ENCODE measurements at places on chromosomes 6 and 20.
A peak's percentile ranks its signal among the peaks of the same experiment; 100 is the strongest.

- H3K4me3 ChIP-seq, result no peak overlapping the region
- no peak overlapping the region for H3K27ac ChIP-seq
- no peaks in the 10 kb centered on the region for H3K36me3 ChIP-seq
- no peak for ATAC-seq
- no peaks in the 10 kb centered on the region for H3K4me1 ChIP-seq
- no peaks in the 10 kb centered on the region for H3K27me3 ChIP-seq
These were observed 41.5 kb downstream of the PLCB4 start for GRCh38 chr20:9110365-9110764.

DNA sequence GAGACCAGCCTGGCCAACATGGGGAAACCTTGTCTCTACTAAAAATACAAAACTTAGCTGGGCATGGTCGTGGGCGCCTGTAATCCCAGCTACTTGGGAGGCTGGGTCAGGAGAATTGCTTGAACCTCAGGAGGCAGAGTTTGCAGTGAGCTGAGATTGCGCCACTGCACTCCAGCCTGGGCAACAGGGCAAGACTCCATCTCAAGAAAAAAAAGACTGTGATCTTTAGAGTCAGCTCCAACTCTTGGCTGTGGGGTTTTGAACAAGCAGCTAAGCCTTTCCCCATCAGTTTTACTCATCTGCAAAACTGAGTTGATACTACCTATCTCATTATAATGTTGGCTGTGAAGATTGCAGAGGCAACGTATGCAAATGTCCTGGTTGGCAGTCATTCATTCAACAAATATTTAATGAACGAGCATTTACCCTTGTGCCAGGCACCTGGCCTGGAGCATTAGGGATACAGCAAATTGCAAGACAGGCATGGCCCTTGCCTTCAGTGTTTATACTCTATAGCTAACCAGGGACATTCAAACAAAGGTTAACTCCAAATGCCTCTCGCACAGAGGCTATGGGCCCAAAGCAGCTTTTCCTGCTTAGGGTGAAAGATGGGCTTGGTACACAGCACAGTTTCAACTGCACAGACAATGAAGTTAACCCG lies 37.8 kb downstream of the ILRUN start:
- H3K27ac ChIP-seq, result no peak overlapping the region
- ATAC-seq, result no peak

DNA sequence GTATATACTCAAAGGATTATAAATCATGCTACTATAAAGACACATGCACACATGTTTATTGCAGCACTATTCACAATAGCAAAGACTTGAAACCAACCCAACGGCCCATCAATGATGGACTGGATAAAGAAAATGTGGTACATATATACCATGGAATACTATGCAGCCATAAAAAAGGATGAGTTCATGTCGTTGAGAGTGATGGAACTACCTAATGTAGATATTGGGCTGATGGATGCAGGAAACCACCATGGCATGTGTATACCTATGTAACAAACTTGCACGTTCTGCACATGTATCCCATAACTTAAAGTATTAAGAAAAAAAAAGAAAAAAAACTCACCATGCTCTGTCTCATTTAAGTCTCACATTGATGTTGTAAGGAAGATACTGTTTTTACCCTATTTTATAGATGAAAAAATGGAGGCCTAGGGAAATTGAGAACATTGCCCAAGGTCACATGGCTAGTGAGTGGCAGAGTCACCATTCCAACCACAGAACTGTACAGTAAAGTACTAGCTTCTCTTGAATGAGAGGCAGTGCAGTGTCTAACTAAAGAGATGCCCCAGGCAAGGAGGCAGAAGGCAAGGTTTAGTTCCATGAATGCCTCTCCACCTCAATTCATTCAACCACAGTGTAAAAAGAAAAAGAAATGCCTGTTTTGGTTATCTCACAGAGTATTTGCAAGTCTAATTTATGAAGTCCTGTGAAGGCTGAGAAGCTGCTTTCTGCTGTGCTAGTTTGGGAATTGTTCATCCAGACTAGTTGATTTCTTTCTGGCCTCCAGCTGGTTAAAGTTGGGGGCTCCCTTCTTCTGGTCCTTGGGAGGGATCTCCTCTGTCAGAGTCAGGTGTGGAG lies 68.2 kb downstream of the FIG4 start:
- no peaks in the 10 kb centered on the region for H3K27me3 ChIP-seq
- no peak for ATAC-seq
- peaks cover 14% of the 10 kb centered on the region for H3K4me1 ChIP-seq
- peaks cover 35% of the 10 kb centered on the region for H3K36me3 ChIP-seq

GRCh38 chr6:49782293-49782692 lies 4.8 kb downstream of the PGK2 start:
- no peak overlapping the region for H3K27ac ChIP-seq
- ATAC-seq, result no peak
- no peaks in the 10 kb centered on the region for H3K4me1 ChIP-seq
- no peaks in the 10 kb centered on the region for H3K36me3 ChIP-seq
- H3K27me3 ChIP-seq, result no peaks in the 10 kb centered on the region
- no peak overlapping the region for H3K4me3 ChIP-seq

DNA sequence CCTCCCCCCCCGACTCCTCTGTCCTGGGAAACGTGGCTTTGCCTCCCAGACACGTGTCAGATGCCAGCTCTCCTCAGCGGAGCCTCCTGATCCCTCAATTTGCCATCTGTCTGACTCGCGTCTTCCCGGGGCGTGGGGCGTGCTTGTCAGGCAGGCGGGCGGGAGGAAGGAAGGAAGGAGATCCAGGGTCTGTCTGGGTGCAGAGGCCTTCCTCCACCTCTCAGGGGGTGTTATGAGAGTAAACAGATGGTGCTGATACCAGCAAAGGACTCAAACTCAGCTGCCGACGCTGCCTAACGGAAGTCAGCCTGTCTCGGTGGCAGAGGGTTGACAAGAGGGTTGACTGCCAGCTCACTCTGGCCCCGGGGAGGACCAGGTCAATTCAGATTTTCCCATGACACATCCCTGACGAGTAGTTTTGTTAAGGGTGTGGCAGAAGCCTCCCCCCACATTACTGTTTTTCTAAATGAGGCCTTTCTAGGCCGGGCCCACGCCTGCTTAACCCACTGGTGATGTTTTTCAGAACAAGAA lies 17.0 kb downstream of the UQCC2 start:
- peak overlapping the region; percentile 99 for H3K27ac ChIP-seq
- H3K4me3 ChIP-seq, result peak overlapping the region; percentile 87
- H3K27me3 ChIP-seq, result no peaks in the 10 kb centered on the region
- peaks cover 100% of the 10 kb centered on the region for H3K36me3 ChIP-seq

GRCh38 chr6:17666646-17667045 lies 40.1 kb downstream of the NUP153 start:
- no peak overlapping the region for H3K27ac ChIP-seq
- no peak overlapping the region for H3K4me3 ChIP-seq
- ATAC-seq, result no peak
- H3K4me1 ChIP-seq, result peaks cover 20% of the 10 kb centered on the region

GRCh38 chr6:72464791-72465691 lies 156.8 kb upstream of the KCNQ5 start:
- no peak for ATAC-seq
- peaks cover 7% of the 10 kb centered on the region for H3K27me3 ChIP-seq
- H3K4me1 ChIP-seq, result no peaks in the 10 kb centered on the region
- no peaks in the 10 kb centered on the region for H3K36me3 ChIP-seq

GRCh38 chr20:32830437-32830836 lies 10.7 kb downstream of the MAPRE1 start:
- peak overlapping the region; percentile 45 for H3K27ac ChIP-seq
- peaks cover 20% of the 10 kb centered on the region for H3K4me1 ChIP-seq
- ATAC-seq, result no peak
- no peaks in the 10 kb centered on the region for H3K27me3 ChIP-seq
- no peak overlapping the region for H3K4me3 ChIP-seq
- peaks cover 100% of the 10 kb centered on the region for H3K36me3 ChIP-seq

DNA sequence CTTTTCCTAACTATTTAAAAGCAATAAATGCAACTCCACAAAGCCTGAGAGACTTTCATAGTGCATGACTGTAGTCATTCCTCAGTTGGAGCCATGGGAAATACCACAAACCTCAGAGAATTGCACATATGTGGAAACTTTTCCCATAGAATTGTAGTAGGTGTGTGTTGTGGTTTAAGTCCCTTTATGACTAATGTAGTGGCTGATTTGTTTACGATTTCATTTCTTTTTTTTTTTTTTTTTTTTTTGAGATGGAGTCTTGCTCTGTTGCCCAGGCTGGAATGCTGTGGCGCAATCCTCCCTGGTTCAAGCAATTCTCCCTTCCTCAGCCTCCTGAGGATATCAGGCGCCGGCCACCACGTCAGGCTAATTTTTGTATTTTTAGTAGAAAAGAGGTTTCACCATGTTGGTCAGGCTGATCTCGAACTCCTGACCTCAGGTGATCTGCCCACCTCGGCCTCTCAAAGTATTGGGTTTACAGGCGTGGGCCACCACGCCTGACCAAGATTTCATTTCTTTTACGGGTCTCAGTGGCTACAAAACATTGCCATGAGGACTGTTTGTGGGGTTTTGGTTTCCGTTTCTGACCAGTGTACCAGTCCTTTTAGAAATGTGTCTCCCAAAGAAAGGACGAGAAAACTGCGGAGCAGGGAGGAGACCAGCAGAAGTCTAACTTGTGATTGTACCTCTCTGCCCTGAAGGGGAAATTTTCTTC lies 212.1 kb upstream of the MARCKS start:
- H3K27ac ChIP-seq, result no peak overlapping the region
- H3K4me3 ChIP-seq, result no peak overlapping the region
- peak; percentile 74 for ATAC-seq
- no peaks in the 10 kb centered on the region for H3K36me3 ChIP-seq
- H3K27me3 ChIP-seq, result no peaks in the 10 kb centered on the region

DNA sequence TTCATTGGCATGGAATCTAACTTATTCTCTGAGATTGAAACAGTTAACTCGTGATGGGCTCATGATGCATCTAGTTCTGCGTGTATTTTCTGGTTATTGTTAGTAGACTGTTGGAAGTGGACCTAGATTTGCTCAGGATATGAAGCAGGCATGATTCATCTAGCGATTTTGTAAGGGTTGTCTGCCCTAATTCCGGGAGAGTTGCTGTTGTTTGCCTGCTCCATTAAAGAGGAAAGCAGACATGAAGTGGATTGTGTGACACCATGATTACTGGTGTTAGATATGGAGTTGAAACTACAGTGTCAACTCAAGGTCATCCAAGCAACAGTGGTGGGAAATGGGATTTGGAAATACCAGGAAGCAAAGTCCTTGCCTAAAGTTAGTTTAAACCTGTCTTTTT lies 41.0 kb downstream of the SOX4 start:
- H3K27ac ChIP-seq, result no peak overlapping the region
- no peaks in the 10 kb centered on the region for H3K36me3 ChIP-seq
- ATAC-seq, result no peak

GRCh38 chr6:108730635-108731515 lies 117.3 kb upstream of the ARMC2 start:
- no peaks in the 10 kb centered on the region for H3K36me3 ChIP-seq
- no peak overlapping the region for H3K4me3 ChIP-seq
- peaks cover 6% of the 10 kb centered on the region for H3K27me3 ChIP-seq
- no peak overlapping the region for H3K27ac ChIP-seq
- no peak for ATAC-seq

- no peak for ATAC-seq
- no peak overlapping the region for H3K4me3 ChIP-seq
- no peaks in the 10 kb centered on the region for H3K4me1 ChIP-seq
- no peaks in the 10 kb centered on the region for H3K27me3 ChIP-seq
- no peak overlapping the region for H3K27ac ChIP-seq
- H3K36me3 ChIP-seq, result peaks cover 71% of the 10 kb centered on the region
These were observed 44.6 kb downstream of the STXBP5 start for GRCh38 chr6:147248859-147249258.

GRCh38 chr6:63805345-63805744 lies 169.7 kb downstream of the PHF3 start:
- no peaks in the 10 kb centered on the region for H3K27me3 ChIP-seq
- H3K4me3 ChIP-seq, result no peak overlapping the region
- no peak overlapping the region for H3K27ac ChIP-seq
- ATAC-seq, result no peak
- no peaks in the 10 kb centered on the region for H3K36me3 ChIP-seq

DNA sequence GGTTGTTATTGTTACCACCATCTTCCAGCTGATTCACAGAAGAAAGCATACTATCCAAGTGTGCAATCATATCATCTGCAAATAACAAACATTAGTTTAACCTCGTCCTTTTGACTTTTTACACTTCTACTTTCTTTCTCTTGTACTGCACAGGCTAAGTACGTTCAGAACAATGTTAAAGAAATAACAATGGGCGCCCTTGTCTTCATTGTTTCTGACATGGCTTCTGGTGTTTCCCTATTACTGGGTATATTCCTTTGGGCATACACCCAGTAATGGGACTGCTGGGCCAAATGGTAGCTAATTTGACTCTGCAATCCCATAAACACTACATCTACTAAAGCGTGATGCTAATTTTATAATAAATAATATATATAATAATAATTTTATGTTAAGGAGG lies 146.7 kb downstream of the GJA10 start:
- H3K27ac ChIP-seq, result no peak overlapping the region
- H3K4me3 ChIP-seq, result no peak overlapping the region
- peaks cover 10% of the 10 kb centered on the region for H3K4me1 ChIP-seq
- peaks cover 46% of the 10 kb centered on the region for H3K36me3 ChIP-seq
- ATAC-seq, result no peak
- H3K27me3 ChIP-seq, result no peaks in the 10 kb centered on the region

- H3K27me3 ChIP-seq, result peaks cover 13% of the 10 kb centered on the region
- H3K4me1 ChIP-seq, result peaks cover 10% of the 10 kb centered on the region
- no peak for ATAC-seq
- no peak overlapping the region for H3K27ac ChIP-seq
- H3K4me3 ChIP-seq, result no peak overlapping the region
- no peaks in the 10 kb centered on the region for H3K36me3 ChIP-seq
These were observed 97.7 kb downstream of the LY86 start for GRCh38 chr6:6686176-6686575.

GRCh38 chr6:150302520-150303176 lies 66.2 kb upstream of the IYD start:
- no peak overlapping the region for H3K4me3 ChIP-seq
- H3K36me3 ChIP-seq, result no peaks in the 10 kb centered on the region
- peaks cover 16% of the 10 kb centered on the region for H3K27me3 ChIP-seq
- H3K27ac ChIP-seq, result no peak overlapping the region
- ATAC-seq, result peak; percentile 26
- no peaks in the 10 kb centered on the region for H3K4me1 ChIP-seq

- H3K36me3 ChIP-seq, result no peaks in the 10 kb centered on the region
- no peak overlapping the region for H3K4me3 ChIP-seq
- no peak for ATAC-seq
- no peak overlapping the region for H3K27ac ChIP-seq
These were observed 5.2 kb downstream of the ADIG start for GRCh38 chr20:38586181-38586525.

GRCh38 chr6:155384321-155384952 lies 70.2 kb upstream of the TFB1M start:
- H3K27me3 ChIP-seq, result peaks cover 8% of the 10 kb centered on the region
- no peak for ATAC-seq
- no peaks in the 10 kb centered on the region for H3K36me3 ChIP-seq
- no peak overlapping the region for H3K4me3 ChIP-seq
- H3K27ac ChIP-seq, result no peak overlapping the region

All from activated T-helper 17 cell treated with anti-CD3 and anti-CD28 coated beads, Interleukin-2, amount 50 U/mL, for 72 hours (primary cell).